ENCODE measurements at places on chromosomes 11 and 22.

DNA sequence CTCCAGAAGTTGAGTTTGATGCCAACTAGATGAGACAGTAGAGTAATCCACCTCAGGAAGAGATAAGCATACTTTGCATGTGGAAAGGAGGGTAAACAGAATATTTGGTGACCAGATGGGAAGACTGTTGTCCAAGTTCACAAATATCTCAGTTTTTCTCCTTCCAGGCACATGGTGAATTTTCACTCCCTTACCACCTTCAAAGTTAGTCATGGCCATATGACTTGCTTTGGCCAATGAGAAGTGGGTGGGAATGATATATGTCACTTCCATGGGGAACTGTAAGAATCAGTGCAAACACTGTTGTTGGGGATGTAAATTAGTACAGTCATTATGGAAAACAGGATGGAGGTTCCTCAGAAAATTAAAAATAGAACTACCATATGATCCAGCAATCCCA, 105.8 kb downstream of the SPATA19 start:
- no peak for DNase-seq

GRCh38 chr11:70756341-70756740, 358.0 kb downstream of the CTTN start:
- DNase-seq = no peak

GRCh38 chr11:9565822-9566560, 7.5 kb upstream of the WEE1 start:
- peak; percentile 97 for DNase-seq

GRCh38 chr22:50138041-50138440, 32.5 kb upstream of the PANX2 start:
- no peak for DNase-seq

GRCh38 chr11:57249384-57250319, 12.6 kb upstream of the APLNR start:
- DNase-seq = no peak

GRCh38 chr11:68792400-68792966, 41.2 kb upstream of the TESMIN start:
- DNase-seq = no peak

DNA sequence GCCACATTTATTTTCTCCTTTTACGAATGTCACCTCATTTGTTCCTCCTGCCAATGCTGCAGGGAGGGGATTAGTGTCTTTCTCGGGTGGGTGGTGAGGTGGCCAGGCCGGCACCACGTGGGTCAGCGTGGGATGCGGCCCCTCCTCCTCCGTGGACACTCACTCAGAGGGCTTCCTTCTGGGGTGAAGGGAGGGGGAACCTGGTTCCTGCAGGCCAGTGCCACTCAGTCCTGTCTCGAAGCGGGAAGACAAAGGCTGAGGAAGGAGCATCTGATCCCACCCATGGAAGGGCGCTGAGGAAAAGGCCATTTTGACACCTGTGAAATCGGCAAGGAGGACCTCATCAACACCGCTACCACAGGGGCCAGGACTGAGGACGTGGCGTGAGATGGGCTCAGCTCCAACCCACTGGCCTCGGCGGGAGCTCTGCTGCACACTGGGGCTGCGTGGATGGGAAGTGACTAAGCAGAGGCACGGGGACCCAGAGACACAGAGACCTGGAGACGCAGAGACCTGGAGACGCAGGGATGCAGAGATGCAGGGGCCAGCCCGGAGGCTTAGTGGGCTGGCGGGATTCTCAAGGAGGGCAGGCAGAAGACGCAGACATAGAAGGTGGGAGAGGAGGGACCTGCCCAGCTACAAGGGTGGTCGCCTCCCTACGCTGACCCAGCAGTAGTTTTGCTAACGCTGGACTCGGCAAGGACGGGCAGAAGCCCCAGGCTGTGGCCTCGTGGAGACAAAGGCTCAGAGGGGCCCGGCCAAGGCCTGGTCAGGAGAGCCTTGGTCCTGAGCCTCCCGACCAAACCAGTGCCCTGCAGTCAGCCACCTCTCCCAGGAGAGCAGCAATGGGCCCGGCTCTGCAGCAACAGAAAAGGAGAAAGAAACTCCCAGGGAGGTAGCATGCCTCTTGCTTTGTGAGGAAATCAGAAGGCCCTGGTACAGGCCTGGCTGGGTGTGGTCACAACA, 1071.2 kb downstream of the BRD1 start:
- DNase-seq = no peak

DNA sequence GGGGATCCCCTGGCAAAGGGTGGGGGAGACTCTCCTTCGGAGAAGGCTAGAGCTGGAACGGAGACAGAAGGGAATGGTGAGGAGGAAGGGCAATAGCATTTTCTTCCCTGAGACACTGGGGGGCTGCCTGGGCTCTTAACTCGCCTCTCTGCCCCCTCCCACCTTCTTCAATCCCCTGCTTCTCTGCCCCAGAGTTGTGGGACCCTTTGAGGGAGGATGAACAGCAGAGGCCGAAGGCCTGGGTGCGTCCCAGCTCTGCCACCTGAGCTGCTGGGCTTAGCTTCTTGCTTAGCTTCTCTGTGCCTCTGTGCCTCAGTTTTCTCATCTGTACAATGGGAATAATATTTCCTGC, 72.4 kb downstream of the RTL6 start:
- no peak for DNase-seq

GRCh38 chr11:77413850-77414460, 59.9 kb downstream of the PAK1 start:
- no peak for DNase-seq

- DNase-seq = no peak
These were observed 185.7 kb downstream of the BLID start for GRCh38 chr11:121930004-121930965.
